MG63 (cell line): ENCODE measurements at places on chromosomes 4 and X. TPM values are rescaled to one million over a fixed set of nuclear protein-coding genes. Genes with fewer than 3 reads are reported as not detected.

- DNase-seq = no peak
These were observed 39.8 kb upstream of the TCEAL2 start for GRCh38 chrX:102085706-102086105.

GRCh38 chr4:152099981-152100378 lies 339.2 kb upstream of the GATB start:
- no peak for DNase-seq

GRCh38 chr4:143186212-143186611 lies 1.5 kb downstream of the USP38 start:
- DNase-seq = no peak

DNA sequence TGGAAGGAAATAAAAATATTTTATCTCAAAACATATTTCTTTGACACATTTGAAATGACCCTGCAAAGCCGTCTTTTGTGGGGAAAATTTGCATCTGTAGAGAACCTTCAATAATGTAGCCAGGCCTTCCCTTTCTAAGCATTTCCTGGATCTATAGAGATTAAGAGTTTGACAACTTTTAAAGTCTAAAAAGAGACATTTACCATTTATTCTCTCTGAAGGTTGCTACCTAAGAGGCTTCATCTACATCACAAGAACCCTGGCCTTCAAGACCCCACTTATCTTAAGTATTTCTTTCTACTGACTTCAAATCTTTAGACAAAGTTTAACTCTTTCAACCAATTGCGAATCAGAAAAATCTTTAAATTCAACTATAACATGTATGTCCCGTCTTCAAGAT lies 1639.8 kb downstream of the RPA4 start:
- DNase-seq = no peak

DNA sequence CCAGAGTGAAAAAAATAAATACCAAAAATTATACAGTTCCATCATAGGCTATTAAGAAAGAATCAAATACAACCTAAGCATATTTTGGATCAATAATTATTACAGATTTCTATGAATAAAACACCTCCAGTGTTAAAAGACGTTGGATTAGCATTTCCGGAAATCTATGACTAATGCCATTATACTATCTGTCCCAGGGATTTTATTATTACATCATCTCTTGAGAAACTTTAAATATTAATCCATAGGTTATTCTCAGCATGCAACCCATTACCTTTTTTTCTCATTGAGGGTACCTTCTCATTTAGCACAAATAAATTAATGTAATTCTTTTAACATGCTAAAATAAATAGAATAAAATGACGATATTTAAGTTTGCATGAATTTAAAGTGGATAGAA lies 44.6 kb downstream of the CXorf58 start:
- no peak for DNase-seq

- no peak for DNase-seq
These were observed 262.2 kb upstream of the DDX53 start for GRCh38 chrX:22737541-22737940.

- DNase-seq = no peak
These were observed 1.4 kb upstream of the CORIN start for GRCh38 chr4:47839259-47839658.

DNA sequence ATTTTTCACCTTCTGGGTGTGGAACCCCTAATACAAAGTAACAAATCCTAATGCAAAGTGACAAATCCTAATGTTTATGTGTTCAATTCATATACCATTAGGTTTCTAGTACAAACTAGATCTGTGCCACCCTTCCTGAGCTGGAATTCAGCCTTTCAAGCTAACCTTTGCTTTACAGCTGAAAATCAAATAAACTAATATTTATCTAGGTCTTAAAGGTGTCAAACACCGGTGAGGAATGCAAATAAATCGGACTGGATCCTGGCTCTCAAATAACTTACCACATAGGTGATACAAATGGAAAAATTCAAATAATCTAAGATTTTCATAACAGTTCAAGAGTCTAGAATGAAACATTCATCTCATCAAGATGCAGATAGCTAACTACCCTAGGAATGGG lies 11.6 kb downstream of the IRF2 start:
- no peak for DNase-seq

- DNase-seq = no peak
These were observed at the start of gene S100P for GRCh38 chr4:6693231-6694176. TSS of gene S100P (plus strand) at chr4:6693878. CDS start at chr4:6693933, 55 bp downstream.

GRCh38 chr4:73985528-73985852 lies 2.5 kb downstream of the PPBP start:
- no peak for DNase-seq

GRCh38 chr4:6885953-6886557 lies 23.6 kb upstream of the TBC1D14 start:
- DNase-seq = no peak

GRCh38 chr4:42282081-42282901 lies 115.0 kb upstream of the SHISA3 start:
- peak; percentile 11 for DNase-seq

GRCh38 chr4:123666486-123666885 lies 269.9 kb downstream of the SPRY1 start:
- no peak for DNase-seq

GRCh38 chr4:129364747-129365452 lies 268.9 kb downstream of the C4orf33 start:
- no peak for DNase-seq

The ZC4H2 gene
- 1.4 and 1.7 TPM in 2 replicates for total RNA-seq

The EREG gene
- not detected in 2 replicates for total RNA-seq

The PABPC5 gene
- total RNA-seq = 1.1 and 3.0 TPM in 2 replicates

The VGLL1 gene
- not detected in 2 replicates for total RNA-seq

The MMAA gene
- 0.53 and 10.0 TPM in 2 replicates for total RNA-seq

The BCORL1 gene
- total RNA-seq = 0.13 and 0.39 TPM in 2 replicates
